ENCODE measurements at places on chromosomes 1 and 21. TPM values are rescaled to one million over a fixed set of nuclear protein-coding genes. Genes with fewer than 3 reads are reported as not detected.

Gene HTR6
- 0.66 TPM for total RNA-seq

Gene NBPF8
- 1.8 TPM for total RNA-seq

GRCh38 chr1:53043271-53043670, 18.7 kb upstream of the PODN start:
- peak; percentile 31 for DNase-seq
- no peak overlapping the region for H3K27ac ChIP-seq
- no peak overlapping the region for H3K4me3 ChIP-seq
- 0 out of 2 replicates have a peak, but pooled peaks cover 4% of the 10 kb centered on the region for H3K36me3 ChIP-seq
- H3K4me1 ChIP-seq = peaks cover 13% of the 10 kb centered on the region

DNA sequence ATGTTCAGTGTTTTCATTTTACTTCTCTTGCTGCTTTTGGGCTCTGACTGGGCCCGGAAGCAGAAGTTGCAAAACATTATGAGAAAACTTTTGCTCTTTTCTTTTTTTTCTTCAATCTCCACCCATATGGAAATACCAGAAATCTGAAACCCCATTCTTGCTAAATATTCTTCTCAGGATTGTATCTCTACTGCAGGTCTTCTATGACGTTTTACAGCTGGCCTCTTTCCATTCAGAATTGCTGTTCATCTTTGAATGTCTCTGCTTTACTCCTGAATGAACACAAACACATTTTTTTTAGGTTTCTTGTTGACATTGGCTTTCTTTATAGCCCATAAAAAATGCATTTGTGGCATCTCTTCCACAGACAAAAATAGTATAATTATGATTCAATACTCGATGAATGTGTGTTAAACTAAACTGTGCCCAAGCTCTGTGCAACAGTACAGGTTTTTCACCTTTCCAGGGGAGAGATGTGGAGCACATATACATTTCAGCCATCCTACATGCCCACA, 18.8 kb downstream of the PTPRC start:
- DNase-seq = no peak
- H3K27me3 ChIP-seq = no peaks in the 10 kb centered on the region
- no peaks in the 10 kb centered on the region for H3K36me3 ChIP-seq
- no peak overlapping the region for H3K4me3 ChIP-seq

- H3K27ac ChIP-seq = no peak overlapping the region
- no peak for DNase-seq
- H3K4me1 ChIP-seq = no peaks in the 10 kb centered on the region
- H3K36me3 ChIP-seq = no peaks in the 10 kb centered on the region
These were observed 85.5 kb downstream of the PLPPR5 start for GRCh38 chr1:98919211-98919610.

GRCh38 chr21:28337315-28337714, 655.4 kb downstream of the LTN1 start:
- H3K36me3 ChIP-seq = no peaks in the 10 kb centered on the region
- no peak overlapping the region for H3K4me3 ChIP-seq
- peak; percentile 45 for DNase-seq
- no peaks in the 10 kb centered on the region for H3K4me1 ChIP-seq
- no peak overlapping the region for H3K27ac ChIP-seq

DNA sequence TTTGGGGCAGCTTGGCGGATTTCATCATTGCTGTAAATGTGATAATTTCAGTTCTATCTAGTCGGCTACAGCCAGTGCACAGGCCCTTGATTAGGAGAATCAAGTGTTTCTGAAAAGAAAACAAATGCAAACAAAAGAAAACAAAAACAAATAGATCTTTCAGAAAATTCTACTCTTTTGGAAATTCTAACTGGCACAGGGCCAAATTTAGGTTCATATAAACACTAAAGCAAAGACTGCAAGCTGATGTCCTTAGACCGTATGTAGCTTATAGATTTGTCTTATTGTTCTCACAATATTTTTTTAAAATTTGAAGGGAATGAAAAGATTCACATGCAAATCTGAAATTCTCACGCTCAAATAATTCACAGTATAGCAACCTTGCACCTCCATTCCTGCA, 11.2 kb downstream of the UBR4 start:
- peaks cover 51% of the 10 kb centered on the region for H3K36me3 ChIP-seq
- no peak overlapping the region for H3K27ac ChIP-seq
- no peak overlapping the region for H3K4me3 ChIP-seq

DNA sequence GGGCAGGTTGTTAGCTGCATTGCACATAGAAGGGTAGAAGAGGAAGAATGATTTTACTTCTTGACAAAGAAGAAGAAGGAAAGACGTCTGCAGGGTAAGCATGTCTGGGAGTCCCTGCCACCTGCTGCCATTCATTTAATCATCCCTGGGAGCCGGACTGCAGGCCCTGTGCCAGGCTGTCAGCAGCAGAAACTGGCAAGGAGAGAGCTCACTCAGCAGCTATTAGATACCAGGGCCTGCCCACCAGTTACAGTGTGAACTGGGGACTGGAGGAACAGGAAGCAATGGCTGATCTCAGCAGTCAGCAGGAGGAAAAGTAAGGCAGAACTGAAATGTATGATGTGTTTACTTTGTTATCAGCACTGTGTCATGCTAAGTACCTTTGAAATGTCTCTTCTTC, 75.7 kb upstream of the C1orf87 start:
- H3K27me3 ChIP-seq = no peaks in the 10 kb centered on the region
- H3K4me3 ChIP-seq = no peak overlapping the region
- no peaks in the 10 kb centered on the region for H3K36me3 ChIP-seq
- no peak overlapping the region for H3K27ac ChIP-seq

Gene NFASC
- 11.7 TPM for total RNA-seq

- no peaks in the 10 kb centered on the region for H3K27me3 ChIP-seq
- H3K4me3 ChIP-seq = no peak overlapping the region
- DNase-seq = no peak
These were observed 157.5 kb downstream of the COP1 start for GRCh38 chr1:176049582-176049981.

DNA sequence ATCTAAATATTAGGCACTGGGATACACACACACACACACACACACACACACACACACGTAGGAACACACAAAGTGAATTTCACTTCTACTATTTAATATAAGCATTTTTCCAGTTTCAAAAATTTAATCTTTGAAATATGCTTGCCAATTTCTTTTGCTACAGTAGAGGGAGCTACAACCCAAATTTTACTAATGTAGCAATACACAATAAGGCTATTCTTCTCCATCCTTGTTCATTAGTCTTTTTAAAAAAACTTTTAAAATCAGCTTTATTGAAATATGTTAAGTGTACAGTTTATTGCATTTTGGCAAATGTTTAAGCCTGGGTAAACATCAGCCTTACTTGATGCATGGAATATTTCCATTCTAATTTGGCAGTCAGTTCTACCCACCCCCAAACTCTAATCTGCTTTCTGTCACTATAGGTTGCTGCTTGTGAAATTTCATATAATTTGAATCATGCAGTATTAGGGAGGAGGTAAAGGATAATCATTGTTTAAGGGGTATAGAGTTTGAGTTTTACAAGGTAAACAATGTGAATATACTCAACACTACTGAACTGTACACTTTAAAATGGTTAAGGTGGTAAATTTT, 93.0 kb upstream of the TENT5C start:
- no peaks in the 10 kb centered on the region for H3K36me3 ChIP-seq
- H3K27me3 ChIP-seq = no peaks in the 10 kb centered on the region
- peaks cover 3% of the 10 kb centered on the region for H3K4me1 ChIP-seq
- peak; percentile 37 for DNase-seq
- H3K4me3 ChIP-seq = no peak overlapping the region

Measured in GM23338 (cell line).